Thoracic aorta endothelial cell (primary cell): ENCODE measurements at places on chromosomes 3 and 15. TPM values are rescaled to one million over a fixed set of nuclear protein-coding genes. Genes with fewer than 3 reads are reported as not detected.

Gene SLCO2A1
- total RNA-seq = 0.93 and 2.2 TPM in 2 replicates

Gene SCN5A
- total RNA-seq = 23.7 and 31.8 TPM in 2 replicates

Gene THAP10
- 3.2 and 3.9 TPM in 2 replicates for total RNA-seq

Gene PCCB
- 50.8 and 54.3 TPM in 2 replicates for total RNA-seq

Gene MYRIP
- total RNA-seq = 17.7 and 29.0 TPM in 2 replicates

Gene FMN1
- total RNA-seq = under 0.01 TPM in 2 replicates

Gene OR5K3
- not detected in 2 replicates for total RNA-seq

Gene STARD9
- 13.2 and 15.2 TPM in 2 replicates for total RNA-seq

Gene SKOR1
- total RNA-seq = 0.07 TPM in 1 of 2 replicates, not detected in the other

Gene CYP11A1
- not detected in 2 replicates for total RNA-seq
